ENCODE measurements at places on chromosomes 16 and 17.

- no peak for DNase-seq
Measured at GRCh38 chr17:82357394-82357793, 1.7 kb upstream of the TEX19 start.

GRCh38 chr17:80916246-80916645 lies 75.4 kb upstream of the CHMP6 start:
- no peak for DNase-seq

DNA sequence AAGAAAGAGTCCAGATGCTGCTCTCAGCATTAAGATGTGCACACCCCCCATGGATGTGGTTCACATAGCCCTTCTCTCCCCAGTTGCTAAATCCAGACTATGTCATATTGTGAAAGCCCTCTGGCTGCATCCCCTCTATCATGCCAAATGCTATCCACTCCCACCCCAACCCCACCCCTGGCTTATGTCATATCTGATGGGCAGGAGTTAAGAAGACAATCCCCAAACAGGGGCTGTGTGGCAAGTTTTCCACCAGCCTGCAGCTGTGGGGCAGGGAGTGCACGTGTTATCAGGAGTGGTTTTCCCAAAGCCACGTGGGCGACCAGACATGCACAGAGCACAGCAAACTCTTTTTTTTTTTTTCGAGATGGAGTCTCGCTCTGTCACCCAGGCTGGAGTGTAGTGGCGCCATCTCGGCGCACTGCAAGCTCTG lies 10.0 kb downstream of the FAM117A start:
- no peak for DNase-seq

- no peak for DNase-seq
Measured at GRCh38 chr17:9195961-9196670, 174.8 kb downstream of the NTN1 start.

DNA sequence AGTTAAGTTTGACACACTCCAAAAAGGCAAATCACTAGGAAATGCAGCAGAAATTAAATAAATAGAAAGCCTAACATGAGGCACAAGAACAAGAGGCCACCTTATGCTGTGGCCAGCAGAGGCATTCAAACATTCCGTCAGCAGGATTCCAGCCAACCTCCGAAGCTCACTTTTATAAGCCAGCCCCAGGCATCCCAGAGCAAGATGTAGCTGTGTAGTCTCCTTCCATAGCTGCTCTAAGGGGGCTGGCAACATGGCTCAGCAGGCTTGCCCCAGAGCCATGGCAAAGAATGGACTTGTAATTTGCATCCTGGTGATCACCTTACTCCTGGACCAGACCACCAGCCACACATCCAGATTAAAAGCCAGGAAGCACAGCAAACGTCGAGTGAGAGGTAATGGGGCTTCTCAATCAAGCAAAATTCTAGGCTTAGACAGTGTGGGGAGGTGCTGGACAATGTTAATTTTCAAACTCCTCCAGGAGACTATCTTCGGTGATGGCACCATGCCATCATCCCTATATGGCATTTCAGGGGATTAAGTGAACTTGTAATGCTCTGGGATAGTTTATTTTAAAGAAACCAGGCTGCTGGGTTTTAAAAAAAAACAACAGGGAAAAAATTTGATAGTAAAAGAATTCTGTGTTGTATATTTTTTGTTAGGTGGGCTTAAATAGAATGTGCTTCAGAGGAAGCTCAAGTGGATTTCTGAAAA lies at the start of gene CLEC3A:
TSS of gene CLEC3A (plus strand) at position 202 of the 714 bp plus-strand sequence. CDS start at position 281, 79 bp downstream.
- no peak for DNase-seq

GRCh38 chr17:20276421-20276820 lies 190.9 kb downstream of the LGALS9B start:
- DNase-seq, result no peak

- no peak for DNase-seq
Measured at GRCh38 chr16:89828870-89829629, 775 bp downstream of the SPIRE2 start.

All from pulmonary artery endothelial cell (primary cell).